Aorta (tissue), 5 donors: ENCODE measurements at places on chromosomes 5 and 9. TPM values are rescaled to one million over a fixed set of nuclear protein-coding genes. Genes with fewer than 3 reads are reported as not detected.

Gene FCN2
- total RNA-seq, result 0.32 TPM

Gene TMEM252
- total RNA-seq, result not detected

- DNase-seq, result peak; percentile 90
Measured at GRCh38 chr9:129007035-129007765, 20.9 kb downstream of the SH3GLB2 start.

DNA sequence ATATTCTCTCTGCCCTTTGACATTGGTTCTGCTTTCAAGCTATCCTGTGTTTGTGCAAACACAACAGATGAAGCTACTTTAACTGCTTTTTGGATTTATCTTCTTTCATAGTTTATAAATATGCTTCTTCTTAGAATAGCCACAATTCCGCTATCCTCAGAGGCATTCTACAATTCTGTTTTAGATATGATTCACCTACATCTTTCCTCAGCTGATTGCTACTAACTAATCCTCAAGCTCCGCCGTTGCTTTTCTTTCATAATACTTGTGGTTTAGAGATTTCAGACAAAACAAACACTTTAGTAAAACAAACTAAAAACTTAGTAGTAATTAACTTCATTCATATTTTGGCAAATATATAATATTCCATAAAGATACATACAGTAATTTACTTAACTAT is 52.5 kb downstream of the ECPAS start:
- no peak for DNase-seq

- DNase-seq, result peak; percentile 90
Measured at GRCh38 chr9:137411645-137412380, 11.1 kb downstream of the EXD3 start.
